ENCODE measurements at places on chromosomes 4 and X.

- no peak for DNase-seq
These were observed 86.4 kb downstream of the BMP15 start for GRCh38 chrX:50996930-50997329.

DNA sequence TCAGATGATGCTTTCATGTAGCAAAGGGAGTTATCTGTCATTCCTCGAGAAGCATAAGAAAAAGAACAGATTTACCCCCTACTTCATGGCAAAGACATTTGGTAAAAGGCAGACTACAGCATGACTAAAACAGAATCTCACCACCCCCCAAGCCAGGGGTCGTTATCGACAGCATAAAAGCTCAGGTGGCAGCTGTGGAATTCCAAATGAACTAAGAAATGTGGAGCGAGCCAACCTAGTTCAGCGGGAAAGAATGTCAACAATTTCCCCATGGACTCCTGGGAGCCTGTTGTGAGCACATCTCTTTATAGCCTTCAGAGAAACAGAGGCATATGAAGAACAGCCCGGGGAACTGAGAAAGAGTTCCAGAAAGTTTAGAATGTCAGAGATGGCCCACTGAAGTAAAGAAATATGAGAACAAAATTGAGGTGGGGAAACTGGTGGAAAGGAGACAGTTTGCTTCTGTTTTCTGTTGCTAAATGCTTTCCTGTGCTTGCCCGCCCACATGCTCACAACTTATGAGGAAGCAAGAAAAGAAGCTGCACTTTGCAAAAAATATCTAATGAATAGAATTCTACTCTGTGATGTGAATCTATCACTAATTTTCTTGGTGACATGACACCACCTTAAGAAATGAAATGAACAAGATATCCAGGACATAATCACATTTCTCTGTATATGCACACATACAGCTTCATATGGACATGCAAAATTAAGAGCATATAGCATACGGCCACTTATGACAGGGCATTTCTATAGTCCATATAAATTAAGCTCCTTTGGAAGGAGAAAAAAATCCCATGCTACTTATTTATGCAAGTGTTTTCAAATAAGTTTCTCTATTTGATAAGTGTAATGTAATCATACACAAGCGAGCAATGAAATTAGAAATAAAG, 135.3 kb upstream of the MID1 start:
- no peak for DNase-seq

- DNase-seq, result no peak
These were observed 140.4 kb upstream of the SLITRK2 start for GRCh38 chrX:145677109-145677817.

DNA sequence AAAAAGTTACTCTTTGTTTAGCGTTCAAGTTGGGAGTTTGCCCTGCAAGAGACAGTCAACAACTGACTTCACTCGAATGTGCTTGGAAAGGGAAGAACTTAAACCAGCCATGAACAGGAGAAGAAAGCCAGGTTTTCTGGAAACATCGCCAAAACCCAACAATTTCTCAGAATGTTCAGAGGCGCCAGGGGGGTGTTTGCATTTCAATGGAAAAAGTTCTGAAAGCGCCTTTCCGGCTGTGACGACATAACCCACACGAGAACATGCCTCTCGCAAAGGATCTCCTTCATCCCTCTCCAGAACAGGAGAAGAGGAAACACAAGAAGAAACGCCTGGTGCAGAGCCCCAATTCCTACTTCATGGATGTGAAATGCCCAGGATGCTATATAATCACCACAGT, 78.1 kb upstream of the ADGRA3 start:
- DNase-seq, result no peak

Data from CD4-positive, alpha-beta T cell treated with Interleukin-6 for 4 hours (primary cell).